HT1080 (cell line): ENCODE measurements at places on chromosomes 2 and 18.
A peak's percentile ranks its signal among the peaks of the same experiment; 100 is the strongest.

DNA sequence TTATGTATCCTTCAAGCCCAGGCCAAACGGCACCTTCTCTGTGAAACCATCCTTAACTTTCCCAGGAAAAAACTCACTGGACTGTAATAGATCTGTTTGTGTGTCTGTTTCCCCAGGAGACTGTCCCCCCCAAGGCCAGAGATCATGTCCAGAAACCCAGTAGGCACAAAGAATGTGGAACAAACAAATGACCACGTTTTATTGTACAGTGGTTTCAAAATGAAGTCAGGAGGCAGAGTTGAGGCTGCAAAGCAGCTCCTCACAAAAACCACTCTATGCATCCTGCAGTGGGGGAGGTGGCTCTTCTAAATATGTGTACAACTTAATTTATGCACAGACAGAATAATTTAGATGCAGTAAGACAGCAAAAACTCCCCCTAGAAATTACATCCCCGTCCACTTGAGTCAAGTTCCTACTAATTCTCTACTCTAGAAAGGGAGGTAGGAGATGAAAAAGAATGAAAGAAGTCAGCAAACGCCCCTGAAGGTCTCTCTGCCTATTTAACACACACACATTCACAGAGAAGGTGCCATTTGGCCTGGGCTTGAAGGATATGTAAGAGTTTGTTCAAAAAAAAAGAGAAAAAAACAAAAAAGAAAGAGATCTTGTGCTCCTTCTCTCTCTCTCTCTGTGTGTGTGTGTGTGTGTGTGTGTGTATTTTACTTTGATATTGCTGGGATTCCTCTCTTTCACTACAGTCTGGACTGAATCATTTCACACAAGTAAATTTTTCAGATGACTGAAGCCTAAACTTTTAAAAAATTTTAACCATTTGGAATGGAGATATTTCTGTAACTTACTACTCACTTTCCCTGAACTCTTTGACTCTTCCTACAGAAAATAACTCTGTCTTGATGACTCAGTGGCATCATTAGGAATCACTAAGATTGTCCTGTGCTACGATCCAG is 19.5 kb downstream of the BCL2 start:
- no peak for DNase-seq

DNA sequence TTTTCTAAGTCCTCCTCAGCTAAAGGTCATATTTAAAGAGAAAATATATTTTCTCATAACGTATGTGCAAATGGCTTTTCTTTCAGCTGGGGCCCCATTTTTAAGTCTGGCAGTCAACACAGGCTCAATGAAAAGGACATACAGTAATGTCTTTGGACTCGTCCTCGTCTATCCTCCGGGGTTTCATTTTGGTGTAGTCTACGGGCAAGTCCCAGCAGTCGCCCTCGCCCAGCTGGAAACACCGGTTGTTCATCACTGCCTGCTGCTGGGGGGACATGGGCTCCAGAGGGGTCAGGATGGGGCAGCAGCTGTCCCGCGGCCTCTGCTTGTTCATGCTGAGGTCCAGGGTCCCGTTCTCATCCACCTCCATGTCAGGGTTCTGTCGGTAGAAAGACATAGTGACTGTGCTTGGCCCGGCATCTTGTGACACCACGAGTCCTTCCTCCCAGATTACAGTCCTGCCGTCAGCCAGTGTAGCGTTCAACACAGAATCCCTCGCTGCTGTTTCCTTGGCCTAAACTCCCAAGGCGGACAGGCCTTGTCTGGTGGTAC is 144.9 kb upstream of the PXDN start:
- no peak for DNase-seq

DNA sequence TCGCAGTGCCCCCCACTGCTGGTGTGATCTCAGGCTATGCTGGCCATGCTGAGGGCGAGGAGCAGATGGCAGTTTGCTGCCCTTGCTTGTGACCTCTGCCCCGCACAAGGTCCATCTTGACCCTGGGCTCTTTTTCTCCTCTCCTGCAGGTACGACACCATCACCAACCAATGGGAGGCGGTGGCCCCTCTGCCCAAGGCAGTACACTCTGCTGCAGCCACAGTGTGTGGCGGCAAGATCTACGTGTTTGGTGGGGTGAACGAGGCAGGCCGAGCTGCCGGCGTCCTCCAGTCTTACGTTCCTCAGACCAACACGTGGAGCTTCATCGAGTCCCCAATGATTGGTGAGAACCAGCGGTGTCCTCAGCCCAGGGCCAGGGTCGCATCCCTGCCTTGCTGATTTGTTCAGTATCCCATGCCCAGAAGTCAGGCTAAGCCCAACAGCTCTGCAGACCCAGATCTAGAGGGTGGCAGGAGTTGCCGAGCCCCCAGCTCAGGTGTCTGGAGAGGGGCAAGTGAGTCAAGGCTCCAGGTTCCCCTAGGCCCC is 223.8 kb downstream of the ATAD2B start:
- DNase-seq: no peak

GRCh38 chr2:57444752-57445430 is 601.7 kb upstream of the VRK2 start:
- DNase-seq: peak; percentile 49

DNA sequence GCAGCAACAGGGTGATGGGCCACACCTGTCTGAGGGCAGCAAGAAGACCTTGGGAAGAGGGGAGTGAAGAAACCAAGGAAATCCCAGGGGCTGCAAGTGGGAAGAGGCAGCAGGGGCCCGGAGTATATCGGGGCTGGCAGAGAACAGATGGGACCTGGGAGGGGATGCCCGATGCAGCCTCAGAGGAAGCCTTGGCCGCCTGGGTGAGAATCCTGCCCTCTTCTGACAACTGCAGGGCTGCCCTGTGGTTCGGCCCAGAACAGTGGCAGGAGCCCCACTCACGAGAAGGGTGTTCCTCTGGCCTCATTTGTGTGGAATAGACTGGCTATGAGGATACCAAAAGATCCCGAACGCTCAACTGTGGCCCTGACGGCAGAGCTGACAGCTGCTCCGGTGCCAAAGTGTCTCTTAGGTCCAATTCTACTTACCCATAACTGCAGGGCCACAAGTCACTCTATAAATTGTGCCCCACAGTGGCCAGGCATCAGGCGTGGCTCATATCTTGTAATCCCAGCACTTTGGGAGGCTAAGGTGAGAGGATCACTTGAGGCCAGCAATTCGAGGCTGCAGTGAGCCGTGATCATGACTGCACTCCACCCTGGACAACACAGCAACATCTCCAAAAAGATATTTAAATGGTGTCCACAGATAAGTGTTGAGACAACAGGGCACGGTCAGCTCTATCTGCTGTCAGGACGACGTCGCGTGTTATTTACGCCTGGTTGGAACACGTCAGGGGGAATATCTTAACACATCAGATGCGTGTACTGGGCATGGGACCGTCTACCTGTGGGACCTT is 23.6 kb upstream of the ID2 start:
- no peak for DNase-seq

DNA sequence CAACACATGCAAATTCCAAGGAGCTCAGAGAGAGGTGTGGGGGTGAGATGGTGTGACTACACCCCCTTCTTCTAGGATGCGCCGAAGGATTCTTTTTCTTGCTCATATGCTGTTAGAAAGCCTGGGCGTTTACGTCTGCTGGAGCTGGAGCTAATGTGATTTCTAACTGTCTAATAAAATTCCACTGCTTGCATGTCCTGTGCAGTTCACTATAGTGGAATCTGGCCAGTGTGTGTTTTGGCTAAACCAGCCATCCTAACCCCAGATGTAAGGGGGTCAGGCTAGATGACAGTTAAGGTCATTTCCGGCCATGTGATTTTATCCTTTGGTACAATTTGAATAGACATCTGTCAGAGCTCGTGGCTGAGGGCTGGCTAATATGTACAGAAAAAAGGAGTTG is 194.1 kb downstream of the PRKCE start:
- no peak for DNase-seq

GRCh38 chr2:232976666-232977437 is 36.2 kb downstream of the NGEF start:
- DNase-seq: no peak

- peak; percentile 37 for DNase-seq
Observed at GRCh38 chr2:8761529-8762164, 75.8 kb downstream of the KIDINS220 start.

DNA sequence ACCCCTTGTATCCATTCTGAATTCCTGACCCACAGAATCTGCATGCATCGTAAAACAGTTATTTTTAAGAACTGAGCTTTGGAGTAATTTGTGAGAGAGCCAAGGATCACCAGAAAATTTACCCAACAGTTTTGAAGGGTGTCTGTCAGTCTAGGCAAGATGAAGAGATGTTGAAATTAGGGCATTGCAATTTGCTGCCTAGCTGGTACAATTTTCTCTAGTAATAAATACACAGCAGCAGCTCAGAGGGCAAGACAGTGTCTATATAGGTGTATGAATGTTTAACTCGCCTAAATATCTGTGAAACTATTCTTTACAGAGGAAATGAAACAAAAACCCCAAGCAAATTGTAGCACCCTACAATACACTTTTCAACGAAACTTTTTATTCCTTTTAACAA is 377.8 kb upstream of the POU3F3 start:
- DNase-seq: no peak

- no peak for DNase-seq
Observed at GRCh38 chr2:36338124-36338826, 17.3 kb upstream of the CRIM1 start.

- DNase-seq: no peak
Observed at GRCh38 chr18:40096675-40097074, 1858.4 kb upstream of the PIK3C3 start.

- DNase-seq: no peak
Observed at GRCh38 chr2:230068651-230069055, at the start of gene SLC16A14. Gene SLC16A14 (minus strand): TSS chr2:230068924. CDS start chr2:230059352, 9,572 bp downstream.

DNA sequence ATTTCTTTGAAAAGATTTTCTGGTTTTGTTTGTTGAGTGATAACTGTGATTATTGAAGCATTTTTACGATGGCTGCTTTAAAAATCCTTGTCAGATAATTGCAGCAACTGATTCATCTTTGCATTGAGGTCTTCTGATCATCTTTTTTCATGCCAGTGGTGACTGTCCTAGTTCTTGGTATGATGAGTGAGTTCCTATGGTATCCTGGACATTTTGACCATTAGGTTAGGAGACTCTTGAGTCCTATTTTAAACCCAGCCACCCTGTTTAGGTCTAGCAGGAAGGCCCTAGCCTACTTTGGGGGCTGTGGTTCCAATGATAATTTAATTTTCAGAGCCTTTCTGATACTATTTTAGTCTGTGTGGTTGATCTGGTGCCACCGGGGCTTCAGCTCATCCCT is 72.7 kb upstream of the REV1 start:
- DNase-seq: no peak

GRCh38 chr2:68643874-68644485 is 601 bp downstream of the PROKR1 start:
- DNase-seq: no peak

GRCh38 chr18:44517136-44517535 is 163.6 kb upstream of the SETBP1 start:
- no peak for DNase-seq

DNA sequence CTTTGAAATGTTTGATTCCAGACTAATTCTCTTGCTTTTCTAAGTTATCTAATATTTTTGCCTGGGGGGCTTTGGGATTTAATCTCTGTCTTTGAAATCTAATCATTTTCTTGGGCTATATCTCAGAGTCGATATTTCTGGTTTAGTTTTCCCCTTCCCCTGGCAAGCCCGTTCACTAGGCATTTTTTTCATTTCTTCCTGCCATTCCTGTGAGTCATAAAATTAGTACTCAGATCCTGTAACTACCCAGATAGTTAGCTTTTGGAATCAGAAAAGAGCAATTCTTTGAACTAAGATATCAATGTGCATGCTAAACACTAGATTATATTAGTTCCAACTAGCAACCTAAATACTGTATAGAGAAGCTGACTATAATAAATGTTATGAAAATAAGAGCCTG is 29.4 kb upstream of the RNF149 start:
- peak; percentile 54 for DNase-seq

DNA sequence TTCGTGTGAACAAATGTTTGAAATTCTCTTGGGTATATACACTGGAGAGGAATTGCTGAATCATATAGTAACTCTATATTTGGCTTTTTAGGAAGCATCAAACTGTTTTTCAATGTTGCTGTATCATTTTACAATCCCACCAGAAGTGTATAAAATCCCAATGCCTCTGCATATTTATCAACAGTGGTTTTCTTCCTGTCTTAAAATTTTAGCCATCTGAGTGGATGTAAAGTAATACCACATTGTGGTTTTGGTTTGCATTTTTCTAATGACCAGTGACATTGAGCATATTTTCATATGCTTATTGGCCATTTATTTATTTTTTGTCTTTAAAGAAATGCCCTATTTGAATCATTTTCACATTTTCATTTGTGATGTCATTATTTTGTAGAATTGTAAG is 22.8 kb upstream of the LRP1B start:
- no peak for DNase-seq

DNA sequence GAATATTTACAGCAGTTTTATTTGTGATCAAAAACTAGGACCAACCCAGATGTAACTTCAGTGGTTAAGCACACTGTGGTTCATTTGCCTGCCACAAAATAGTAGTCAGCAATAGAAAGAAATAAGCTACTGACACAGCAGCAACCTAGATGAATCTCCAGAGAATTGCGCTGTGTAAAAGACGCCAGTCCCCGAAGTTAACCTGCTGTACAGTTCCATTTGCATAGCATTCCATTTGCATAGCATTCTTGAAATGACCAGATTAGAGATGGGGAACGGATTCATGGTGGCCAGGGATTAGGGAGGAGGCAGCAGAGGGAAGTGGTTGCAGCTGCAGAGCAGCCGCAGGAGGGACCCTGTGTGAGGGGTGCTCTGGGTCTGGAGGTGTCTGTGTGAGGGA is 39.3 kb upstream of the NFATC1 start:
- no peak for DNase-seq

DNA sequence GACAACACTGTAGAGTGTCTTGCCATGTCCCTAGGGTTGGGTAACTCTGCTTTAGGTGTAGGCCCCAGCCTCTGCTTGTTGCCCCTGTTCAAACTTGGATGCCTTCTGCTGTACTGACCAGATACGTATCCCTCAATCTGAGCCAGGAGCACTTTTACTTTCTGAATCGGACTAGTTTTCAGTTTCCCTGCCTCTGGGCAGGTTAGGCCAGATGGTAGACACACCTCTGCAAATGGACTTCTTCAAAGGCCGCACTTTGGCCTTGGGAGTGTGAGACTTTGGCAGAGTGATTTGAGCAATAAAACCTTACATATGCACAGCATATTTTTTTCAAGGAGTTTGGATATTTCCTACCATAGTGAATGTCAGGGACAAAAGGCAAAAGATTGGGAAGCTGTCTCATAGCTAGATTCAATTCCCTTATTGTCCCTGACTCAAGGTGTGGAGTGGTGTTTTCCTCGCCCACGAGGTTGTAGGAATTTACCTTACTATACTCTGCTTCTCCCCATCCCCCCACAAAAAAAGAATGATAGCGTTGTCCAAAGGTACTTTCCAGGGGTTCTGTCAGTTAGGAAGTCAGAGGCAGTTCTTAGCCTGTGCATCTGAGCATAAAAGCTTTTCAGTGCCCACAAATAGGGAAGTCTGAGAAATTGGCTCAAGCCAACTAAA is 15.3 kb upstream of the PARD3B start:
- DNase-seq: no peak
